NCI-H69 (cell line): ENCODE measurements at places on chromosomes 6 and 20.
A peak's percentile ranks its signal among the peaks of the same experiment; 100 is the strongest.

- peak; percentile 91 for DNase-seq
Measured at GRCh38 chr6:31736021-31736767, at the start of gene CLIC1. CLIC1 (minus strand) TSS chr6:31736530; CDS start chr6:31736300, 230 bp downstream.

DNA sequence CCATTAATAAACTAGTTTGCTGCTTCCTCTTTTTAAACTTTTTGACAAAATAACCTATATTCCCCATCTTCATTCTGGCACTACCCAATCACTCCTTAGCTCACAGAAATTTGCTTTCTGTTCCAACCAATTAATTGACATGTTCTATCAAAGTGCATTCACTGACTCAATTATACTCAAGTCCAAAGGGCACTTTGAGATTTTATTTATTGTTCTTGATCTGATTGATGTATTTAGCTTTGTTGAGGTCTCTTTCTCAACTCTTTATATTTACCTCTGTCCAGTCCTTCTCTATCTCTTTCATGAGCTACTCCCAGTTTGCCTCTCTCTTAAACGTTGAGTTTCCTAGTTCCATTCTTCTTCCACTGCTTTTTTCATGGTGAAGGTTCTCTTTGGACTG lies 104.4 kb upstream of the TENT5A start:
- no peak for DNase-seq

DNA sequence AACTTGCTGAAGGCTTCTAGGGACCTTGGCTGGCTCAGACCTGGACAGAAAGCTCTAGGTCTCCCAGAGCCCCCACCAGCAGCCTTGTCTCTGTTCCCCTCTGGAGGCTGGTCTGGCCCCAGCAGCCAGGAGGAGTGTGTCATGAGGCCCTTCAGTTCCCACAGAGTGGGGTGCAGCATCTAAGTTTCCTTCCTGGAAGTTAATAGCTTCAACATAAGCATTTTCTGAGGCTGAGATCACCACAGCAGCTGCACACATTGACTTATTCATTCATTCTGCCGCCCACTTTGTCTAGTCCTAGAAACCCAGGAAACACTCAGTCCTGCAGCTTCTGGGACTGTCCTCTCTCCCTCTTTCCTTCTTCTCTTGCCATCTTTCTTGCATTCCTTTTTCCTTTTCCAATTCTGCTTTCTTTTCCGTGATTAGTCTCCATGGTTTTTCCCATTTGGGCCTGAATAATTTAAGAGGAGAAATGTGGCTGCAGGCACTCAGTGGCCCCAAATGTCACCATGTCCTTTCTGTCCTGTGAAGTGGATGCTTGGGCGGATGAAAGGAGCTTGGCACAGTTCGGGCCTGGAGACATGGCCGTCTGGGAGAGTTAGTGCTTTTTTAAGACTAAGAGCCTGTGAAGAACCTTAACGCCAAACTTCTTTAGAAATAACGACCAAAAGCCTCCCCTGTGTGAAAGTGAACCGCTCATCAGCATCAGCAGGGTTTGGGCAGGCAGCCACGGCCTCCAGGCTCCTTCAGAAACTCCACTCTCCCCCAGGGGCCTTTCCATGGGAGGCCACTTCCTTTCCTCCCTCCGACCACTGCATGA lies 31.0 kb upstream of the PCMTD2 start:
- DNase-seq, result no peak

- no peak for DNase-seq
Measured at GRCh38 chr6:70099732-70100131, 203.2 kb downstream of the COL9A1 start.

GRCh38 chr6:145603991-145604390 lies 131.3 kb downstream of the EPM2A start:
- DNase-seq, result no peak

DNA sequence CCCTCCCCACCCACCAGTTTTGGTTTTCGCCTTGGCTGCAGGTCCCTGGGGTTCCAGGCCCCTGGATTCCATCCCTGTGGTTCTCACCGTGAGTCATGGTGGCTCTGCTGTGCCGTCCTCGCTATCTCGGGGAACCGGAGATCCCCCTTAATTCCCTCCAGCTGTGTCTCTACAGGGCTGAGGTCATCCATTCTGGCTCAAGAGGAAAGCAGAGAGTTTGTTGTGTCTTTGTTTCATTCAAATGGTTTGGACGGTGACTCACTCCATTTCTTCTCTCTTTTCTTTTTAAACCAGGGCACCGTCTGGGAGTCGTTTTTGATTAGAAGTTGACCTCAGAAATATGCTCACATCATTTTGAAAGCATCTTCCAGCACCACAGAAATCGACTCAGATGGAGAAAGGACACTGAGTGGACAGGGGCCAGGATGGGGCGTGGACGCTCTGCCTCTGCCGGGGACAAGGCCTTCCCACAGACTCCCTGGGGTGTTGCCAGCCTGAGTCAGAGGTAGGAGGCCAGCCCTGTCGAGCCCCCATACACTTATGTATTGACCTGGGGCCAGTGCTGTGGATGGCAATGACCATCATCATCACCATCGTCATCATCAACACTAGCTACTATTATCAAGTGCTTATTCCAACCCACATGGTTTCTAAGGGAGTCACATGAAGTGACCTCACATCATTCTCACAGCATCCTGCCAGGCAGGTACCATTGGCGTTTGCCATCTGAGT lies 176.2 kb downstream of the NFATC2 start:
- no peak for DNase-seq

DNA sequence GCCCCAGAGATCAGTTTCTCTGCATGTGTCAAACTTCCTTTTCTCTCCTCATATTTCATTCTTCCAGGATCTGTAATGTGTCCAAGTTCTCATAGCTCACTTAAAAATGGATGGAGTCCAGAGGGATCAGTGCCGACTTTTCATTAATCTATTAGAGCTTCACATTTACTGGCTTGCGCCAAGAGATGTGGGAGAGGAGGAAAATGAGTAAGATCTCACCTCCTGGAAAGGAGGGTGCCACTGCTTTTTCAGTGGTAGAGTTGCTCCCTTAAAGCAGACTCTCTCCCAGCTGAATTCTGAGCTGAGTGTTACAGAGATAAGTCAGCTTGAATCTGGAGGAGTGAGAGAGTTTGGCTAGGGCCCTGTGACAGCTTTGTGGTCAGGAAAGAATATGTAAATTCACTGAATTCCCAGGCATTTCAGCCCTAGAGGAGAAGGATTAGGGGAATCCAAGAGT lies 175.9 kb downstream of the SOX4 start:
- no peak for DNase-seq

- peak; percentile 99 for DNase-seq
Measured at GRCh38 chr6:127879685-127880084, 21.2 kb downstream of the THEMIS start.

DNA sequence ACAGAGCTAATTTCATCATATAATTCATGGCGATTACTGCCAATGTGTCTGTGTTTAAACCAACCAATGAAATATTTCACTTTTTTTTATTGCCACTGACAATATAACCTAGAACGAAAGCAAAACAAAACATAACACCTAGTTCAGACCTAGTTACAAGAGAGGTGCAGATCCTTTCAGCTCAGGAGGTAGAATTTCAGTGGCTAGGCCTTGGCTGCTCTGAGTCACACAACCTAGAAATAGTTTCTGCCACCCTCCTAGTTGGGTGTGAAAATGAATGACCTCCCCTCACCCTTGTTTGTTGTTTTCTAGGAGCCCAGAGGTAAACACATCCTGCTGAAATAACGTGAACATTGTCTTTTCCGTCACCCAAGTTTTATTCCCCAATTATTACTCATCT lies 356.3 kb downstream of the HTR1B start:
- no peak for DNase-seq

DNA sequence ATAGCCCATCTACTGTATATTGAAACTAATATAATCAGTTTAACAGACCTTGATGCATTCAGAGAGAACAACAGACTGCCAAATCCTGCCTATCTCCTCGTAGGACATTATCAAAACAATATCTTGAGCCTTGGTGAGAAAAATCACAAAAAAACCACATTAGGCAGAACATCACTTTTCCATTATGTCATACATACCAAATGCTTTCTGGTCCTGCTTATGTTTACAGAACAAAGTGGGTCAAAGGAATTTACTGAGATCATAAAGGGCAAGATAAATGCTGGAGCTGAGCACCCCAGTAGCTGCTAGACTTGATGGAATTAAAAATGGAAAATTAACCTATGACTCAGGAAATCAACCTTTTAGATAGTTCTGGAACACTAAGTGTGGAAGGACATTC lies 195.3 kb upstream of the KCNK16 start:
- DNase-seq, result no peak

- DNase-seq, result no peak
Measured at GRCh38 chr6:157230910-157231309, 92.4 kb downstream of the TMEM242 start.

GRCh38 chr20:20668639-20669038 lies 43.8 kb downstream of the RALGAPA2 start:
- no peak for DNase-seq

DNA sequence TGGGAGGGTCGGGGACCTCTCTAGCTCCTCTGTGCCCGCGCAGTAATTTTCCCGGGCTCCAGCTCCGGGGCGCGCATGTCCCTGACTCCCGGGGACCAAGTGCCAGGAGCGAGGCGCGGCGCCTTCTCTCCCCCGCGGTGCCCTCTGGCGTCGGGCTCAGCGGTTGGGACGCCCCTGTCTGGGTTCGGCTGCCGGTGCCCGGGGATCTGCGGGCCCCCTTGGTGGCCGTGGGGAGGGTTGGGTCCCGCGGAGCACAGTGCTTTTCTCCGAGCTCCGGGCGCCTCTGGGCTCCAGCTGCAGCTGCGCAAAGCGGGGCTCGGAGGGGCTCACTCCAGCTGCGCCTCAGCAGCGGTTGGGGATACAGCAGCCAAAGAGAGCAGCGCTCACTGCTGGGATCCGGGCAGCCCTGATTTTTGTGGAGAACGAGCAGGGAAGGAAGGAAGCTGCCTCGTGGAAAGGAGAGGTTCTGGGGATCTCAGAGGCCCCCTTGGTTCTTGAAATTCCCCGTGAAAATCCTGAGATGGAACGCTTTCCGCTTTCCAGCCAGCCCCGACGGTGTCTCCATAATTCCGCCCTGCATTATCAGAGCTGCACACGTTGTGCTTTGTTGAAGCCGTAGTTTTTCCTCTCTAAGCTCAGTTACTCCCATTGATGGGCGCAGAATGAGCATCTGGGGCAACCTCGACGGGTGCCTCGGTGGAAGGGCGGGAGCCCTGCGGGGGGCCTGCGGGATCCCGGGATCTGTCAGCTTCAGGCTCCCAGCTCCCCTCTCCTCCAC lies 861 bp downstream of the PPP1R14C start:
- peak; percentile 77 for DNase-seq

DNA sequence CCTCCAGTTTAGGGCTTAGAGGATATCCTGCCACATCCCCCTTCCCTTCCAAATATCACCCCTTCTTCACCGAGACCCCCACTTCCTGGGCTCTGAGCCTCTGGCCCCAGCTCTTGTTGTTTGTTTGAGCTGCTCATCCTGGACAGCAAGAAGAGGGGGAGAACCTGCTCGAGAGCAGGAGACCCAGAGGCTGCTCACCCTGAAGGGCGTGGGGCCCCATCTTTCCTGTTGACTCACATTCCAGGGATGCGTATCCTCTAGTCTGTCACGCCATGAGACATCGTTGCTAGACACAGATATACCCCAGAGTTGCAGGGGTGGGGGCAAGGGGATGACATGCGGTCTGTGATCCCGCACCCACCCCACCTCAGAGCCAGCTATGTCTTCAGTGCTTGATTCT lies 5.7 kb upstream of the TNXB start:
- no peak for DNase-seq

DNA sequence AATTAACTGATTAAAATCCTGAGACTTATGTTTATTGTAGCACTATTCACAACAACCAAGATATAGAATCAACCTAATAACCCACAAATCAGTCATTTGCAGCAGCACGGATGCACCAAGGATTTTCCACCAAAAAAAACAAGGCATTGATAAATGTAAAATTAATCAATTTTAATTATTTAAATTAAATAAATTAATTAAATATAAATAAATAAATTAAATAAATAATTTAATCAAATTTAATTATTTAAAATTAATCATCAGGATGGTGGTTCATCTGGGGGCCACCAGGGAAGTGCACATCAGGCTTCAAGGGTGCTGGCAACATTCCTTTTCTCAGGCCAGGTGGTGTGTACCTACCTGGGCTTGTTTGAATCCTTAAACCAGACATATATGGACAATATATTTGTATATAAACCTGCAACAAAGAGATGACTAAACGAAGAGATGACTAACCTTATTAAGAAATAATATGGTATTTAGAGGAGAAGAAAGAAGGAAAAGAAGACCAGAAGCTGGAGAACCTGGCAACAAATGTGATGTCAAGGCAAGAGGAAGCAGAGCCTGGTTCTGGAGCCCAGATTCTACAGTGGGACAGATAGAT lies 89.2 kb downstream of the CD164 start:
- no peak for DNase-seq

DNA sequence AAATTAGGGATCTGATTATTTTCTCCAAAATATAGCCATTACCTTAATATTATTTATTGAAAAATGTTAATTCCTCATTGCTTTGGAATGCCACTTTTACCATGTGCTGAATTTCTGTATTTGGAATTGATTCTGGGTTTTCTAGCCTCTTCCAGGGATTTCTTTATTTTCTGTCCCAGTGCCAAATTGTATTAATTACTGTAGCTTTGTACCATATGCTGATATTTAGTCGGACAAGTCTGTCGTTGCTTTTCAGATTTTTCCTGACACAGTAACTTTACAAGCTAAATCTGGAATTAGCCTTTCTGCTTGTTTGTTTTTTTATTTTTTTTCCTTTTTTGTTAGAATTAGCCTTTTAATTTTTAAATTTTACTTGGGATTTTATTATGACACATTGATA lies 10.9 kb upstream of the TMEM14B start:
- DNase-seq, result no peak

GRCh38 chr6:64908104-64908503 lies 798.9 kb downstream of the EYS start:
- no peak for DNase-seq

DNA sequence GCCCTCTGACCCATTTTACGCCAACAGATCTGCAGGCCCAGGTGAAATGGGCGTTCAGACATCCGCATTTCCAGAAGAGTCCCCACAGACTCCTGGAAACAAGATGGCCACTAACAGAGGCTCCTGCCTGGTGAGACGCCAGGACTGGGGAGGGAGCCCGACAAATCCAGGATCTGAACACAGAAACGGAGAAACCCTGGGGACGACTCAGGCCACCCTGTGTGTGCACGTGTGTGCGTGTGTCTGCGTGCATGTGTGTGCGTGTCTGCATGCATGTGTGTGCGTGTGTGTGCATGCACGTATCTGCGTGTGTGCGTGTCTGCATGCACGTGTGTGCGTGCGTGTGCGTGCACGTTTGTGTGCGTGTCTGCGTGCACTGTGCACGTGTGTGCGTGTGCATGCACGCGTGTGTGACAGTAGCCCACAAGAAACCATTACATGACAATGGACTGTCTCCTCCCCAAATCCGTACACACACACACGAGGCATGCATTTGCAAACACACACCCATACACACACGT lies 24.9 kb downstream of the CHRNA4 start:
- no peak for DNase-seq

- DNase-seq, result peak; percentile 63
Measured at GRCh38 chr6:142945446-142946180, 637 bp upstream of the HIVEP2 start.

DNA sequence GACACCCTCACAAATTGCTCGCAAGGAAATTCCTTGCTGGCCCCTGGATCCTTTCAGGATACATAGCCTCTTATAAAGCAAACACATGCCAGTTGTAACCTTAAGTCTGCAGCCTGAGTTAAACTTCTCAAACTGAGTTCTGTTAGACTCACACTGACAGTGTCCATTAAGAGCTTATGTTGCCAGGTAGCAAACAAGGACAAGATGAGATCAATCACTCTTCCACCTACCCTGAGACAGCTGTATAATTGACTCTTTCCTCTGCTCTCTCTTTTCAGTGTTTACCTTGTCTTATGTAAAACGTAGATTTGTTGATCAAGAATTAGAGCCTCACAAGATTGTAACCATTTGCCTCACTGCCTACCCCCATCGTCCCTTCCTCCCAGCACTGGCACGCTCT lies 359.8 kb downstream of the EPM2A start:
- peak; percentile 91 for DNase-seq
